ENCODE measurements at places on chromosomes 3 and 15.
A peak's percentile ranks its signal among the peaks of the same experiment; 100 is the strongest.

DNA sequence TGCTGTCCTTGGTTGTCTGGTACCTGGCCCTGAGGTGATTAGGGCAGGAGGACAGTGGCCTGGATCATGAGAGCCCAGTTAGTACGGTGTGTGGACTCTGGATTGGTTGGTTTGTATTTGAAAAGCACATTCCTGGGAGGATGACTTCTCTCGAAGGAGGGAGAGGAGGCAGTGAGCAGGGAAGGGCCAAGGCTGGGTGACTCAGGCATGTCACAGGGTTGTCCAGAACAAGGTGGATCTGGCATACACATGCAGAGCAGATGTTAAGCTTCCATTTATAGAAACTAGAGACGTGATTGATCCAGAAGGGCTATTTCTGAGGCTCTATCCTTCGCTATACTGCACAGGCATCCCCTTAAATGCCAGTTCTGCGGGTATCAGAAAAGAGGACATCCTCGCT lies 34.4 kb downstream of the FAM240A start:
- no peak for DNase-seq

DNA sequence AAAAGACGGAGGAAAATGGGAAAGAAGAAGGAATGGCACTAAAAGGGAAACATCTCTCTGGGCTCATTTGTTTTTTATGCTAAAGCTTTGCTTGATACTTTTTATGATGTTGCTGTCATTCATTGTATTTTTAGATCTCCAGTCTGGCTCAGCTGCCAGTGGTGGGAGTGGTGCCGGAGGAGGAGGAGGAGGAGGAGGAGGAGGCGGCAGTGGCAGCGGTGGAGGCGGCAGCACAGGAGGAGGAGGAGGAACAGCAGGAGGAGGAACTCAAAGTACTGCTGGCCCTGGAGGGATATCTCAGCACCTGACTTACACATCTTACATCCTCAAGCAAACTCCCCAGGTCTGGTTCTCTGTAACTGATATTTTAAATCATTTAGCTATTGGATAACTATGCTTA lies 49.6 kb downstream of the MAP6D1 start:
- no peak for DNase-seq

DNA sequence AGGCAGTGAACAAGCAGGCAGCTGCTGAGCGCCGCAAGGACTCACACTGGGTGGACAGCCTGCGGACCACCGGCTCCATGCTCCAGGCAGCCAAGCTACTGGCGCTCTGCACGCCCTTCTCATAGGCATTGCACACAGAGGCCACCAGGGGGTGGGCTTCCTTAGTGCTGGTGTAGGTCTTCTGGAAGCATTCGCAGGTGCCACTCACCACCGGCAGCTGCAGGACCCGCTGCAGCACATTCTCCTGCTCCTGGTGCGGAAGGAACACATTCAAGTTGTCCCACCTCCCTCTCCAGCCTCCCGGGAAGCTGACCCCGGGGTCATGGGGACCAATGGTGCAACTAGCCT lies 6.0 kb downstream of the PLIN1 start:
- DNase-seq = no peak

DNA sequence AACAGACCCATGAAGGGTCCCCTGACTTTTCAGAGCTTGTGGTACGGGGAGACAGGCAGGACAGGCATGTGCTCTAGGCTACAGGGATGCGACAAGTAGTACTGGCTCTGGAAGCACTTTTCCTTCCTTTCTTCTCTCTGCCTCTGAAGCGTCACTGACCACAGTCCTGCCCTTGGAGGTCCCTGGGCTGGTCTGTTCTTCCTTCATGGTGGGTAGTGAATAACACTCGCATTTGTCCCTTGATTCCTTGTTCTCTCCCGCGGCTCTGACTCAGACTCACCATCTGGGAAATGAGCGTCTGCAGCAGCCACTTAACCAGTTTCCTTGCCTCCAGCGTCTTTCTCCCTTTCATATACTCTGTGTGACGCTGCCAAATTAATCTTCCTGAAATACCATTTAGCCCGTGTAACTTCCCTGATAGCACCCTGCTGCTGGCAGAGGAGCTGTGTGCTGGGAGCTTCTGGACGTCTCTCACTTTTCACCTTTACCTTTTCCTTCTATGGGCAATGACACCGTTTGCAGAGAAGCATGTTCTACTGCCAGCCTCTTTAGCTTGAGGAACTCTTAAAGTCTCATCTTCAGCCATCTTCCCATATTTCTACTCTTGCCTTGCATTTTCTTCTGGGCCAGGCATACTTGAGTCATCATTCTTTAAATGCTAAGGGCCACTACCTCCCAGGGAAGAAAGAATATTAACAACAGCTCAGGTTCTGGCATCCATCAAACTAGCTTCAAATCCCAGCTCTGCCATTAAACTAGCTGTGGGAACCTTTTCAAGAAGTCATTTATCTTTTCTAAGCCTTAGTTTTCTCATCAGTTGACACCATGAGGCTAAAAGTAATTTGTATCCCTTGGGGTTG lies 33.6 kb downstream of the TMEM45A start:
- no peak for DNase-seq

DNA sequence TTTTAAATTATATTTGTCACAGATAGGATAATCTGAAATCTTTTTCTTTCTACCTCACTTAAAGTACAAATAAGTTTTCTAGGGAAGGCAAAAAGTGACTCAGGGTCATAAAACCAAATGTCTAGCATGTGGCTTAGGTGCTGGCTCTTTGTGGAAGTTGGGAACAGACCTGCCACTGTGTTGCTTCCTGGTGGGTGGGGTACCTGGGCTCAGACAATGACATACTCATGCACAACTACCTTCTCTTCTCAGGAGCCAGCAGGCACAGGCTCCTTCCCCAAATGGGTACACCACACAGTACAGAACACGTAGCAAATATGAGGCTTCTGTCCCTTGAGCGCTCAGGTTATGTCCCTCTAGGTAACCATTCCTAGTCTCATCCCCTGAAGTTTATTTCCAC lies 40.1 kb upstream of the MUC13 start:
- DNase-seq = no peak

GRCh38 chr15:88719654-88720053 lies 80.8 kb downstream of the ISG20 start:
- no peak for DNase-seq

- DNase-seq = no peak
Measured at GRCh38 chr3:8529181-8529637, 27.6 kb downstream of the LMCD1 start.

- no peak for DNase-seq
Measured at GRCh38 chr3:71510510-71510909, 73.0 kb downstream of the FOXP1 start.

- no peak for DNase-seq
Measured at GRCh38 chr3:185511711-185512110, 12.9 kb upstream of the TMEM41A start.

DNA sequence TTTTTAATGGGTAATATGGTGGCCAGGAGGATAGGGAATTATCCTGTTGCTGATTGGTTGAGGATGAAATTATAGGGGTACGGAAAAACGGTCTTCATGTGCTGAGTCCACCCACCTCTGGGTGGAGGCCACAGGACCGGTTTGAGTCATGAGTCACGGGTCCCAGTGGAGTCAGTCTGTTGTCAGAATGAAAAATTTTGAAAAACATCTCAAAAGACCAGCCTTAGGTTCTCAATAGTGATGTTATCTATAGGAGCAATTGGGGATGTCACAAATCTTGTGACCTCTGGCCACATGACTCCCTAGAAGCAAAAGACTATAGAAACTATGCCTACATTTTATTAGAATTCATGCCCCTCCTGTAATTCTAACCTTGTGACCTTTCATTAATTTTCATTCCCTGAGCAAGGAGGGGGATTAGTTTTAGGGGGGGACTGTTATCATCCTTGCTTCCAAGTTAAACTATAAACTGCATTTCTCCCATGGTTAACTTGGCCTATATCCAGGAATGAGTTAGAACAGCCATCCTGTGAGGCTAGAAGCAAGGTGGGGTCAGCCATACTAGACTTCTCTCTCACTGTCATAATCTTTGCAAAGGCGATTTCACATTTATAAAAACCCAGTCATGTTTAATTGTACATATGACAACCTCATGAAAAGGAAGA lies 101.2 kb downstream of the TCF12 start:
- DNase-seq = no peak

DNA sequence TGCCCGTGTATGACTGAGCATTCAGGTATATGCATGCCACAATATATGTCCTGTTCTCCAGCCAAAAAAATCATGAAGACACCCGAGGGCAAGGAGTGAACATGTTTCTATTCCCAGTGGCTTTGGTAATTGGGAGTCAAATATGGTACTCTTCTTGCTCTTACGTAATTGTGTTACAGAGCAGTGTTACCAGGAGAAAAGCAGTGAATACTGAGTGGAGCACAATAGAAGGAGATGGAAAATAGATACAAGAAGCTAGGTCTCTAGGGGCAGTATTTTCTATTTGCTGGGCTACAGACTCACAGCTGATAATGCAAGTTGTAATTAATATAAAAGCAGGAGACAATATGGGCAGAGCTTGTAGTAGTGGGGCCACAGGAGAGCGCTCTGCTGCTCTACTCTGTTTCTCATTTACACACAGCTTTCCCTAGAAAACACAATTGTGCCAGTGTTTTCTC lies 13.2 kb downstream of the MEIS2 start:
- DNase-seq = peak; percentile 10

DNA sequence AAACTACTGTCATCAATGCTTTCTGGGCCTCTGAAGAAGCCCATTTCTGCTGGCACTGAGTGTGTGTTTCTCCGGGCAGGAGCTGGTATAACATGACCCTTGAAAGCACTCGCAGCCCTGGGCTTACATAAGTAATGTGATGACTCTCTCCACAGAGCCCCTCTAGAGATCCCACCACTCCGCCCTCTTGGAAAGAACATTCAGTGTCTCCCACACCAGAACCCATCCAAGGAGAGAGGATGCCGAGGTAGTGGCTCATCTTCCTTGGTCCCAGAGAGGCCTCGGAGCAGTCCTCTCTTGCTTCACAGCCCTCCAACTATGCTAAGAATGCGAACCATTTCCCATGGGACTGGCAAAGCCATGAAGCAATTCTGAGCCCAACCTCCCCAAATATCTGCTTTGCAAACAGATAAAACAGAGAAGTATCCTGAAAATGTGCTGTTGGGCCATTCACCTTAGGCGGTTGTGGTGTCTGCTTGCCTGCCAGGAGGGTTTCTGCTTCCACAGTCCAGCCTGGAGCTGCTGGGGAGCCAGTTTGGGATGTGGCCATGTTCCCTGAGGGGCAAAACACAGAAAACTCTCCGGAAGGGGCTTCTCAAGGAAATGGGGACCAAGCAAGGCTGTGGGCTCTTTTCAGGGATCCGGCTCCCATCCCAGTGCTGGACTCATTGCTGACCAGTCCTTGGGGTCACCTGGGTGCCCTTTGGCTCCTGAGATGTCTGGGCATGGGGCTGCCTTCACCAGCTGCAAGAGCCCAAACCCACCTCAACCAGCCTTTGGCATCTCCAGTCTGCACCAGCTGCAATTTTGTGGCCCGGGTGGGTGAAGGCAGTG lies 47.3 kb downstream of the AMOTL2 start:
- DNase-seq = no peak

GRCh38 chr3:11195721-11196332 lies 41.5 kb downstream of the HRH1 start:
- no peak for DNase-seq

DNA sequence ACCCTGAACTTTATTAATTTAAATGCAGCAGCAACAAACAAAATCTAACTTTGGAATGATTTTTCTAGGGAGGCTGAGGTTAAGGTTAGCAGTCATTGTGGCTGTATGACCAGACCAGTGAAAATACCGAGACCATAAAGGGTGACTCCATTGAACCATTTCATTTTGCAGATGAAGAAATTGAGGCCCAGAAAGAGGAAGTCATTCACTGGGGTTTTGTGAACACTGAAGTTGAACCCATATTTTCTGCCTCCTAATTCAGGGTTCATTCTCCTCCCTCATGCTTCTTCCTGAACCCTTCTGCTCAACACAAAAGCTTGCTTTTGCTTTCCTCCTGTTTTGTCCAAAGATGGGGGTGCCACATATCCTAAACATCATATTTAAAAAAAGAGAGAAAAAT lies 65.8 kb upstream of the PLCL2 start:
- DNase-seq = no peak

GRCh38 chr3:43180694-43181093 lies 74.8 kb upstream of the POMGNT2 start:
- no peak for DNase-seq

DNA sequence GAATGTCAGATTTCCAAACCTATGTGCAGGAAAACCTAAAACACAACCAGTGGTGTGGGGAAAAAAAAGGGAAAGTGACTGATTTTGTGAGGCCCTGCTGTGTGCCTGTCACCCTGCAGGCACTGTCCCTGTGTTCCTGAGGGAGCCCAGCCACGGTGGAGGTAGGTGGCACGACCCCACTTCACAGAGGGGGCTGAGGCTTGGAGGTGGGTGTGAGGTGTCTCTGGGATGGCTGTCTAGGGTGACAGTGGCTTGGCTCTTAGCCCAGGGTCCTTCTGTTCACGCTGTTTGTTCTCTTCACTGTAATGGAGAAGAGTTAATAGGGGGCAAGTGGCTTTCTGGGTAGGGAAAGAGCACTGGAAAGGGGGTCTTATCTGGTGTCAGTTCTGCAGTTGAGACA lies 22.6 kb downstream of the RASGRF1 start:
- DNase-seq = no peak

GRCh38 chr3:112966633-112967032 lies 8.3 kb downstream of the CD200R1 start:
- DNase-seq = no peak

GRCh38 chr3:175338775-175339535 lies 479.8 kb downstream of the NAALADL2 start:
- DNase-seq = no peak

DNA sequence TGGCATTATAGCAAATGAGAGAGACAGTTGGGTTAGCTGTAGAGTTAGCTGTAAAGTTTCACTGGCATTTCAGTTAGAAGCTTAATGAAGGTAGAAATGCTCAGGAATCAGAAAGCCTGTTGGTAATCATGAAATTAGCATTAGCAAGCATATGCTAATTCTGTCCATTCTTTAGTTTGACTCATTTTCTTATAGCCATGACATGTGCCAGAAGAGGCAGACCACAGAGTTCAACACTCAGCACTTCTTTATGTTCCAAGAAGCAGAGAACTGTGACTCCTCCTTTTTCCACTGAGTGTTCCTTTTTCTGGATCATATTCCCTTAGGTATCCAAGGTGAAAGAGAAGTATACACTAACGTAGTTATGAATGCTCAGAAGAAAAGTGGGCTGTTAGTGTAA lies 276.2 kb upstream of the SGO1 start:
- no peak for DNase-seq

GRCh38 chr15:93179700-93180102 lies 90.7 kb upstream of the RGMA start:
- no peak for DNase-seq

GRCh38 chr3:160210799-160211221 lies 14.4 kb upstream of the C3orf80 start:
- no peak for DNase-seq

GRCh38 chr3:124928333-124929202 lies 6.0 kb downstream of the MUC13 start:
- DNase-seq = peak; percentile 21

GRCh38 chr3:60216462-60217075 lies 1034.7 kb downstream of the FHIT start:
- DNase-seq = no peak

Data from NCI-H1930 (cell line).